ENCODE measurements at places on chromosomes 16 and 17.

- no peak for DNase-seq
These were observed 9.9 kb upstream of the MVD start for GRCh38 chr16:88672776-88673175.

GRCh38 chr16:72014675-72015074, 6.1 kb downstream of the DHODH start:
- DNase-seq, result no peak

GRCh38 chr17:55342800-55343585, 78.2 kb downstream of the HLF start:
- no peak for DNase-seq

DNA sequence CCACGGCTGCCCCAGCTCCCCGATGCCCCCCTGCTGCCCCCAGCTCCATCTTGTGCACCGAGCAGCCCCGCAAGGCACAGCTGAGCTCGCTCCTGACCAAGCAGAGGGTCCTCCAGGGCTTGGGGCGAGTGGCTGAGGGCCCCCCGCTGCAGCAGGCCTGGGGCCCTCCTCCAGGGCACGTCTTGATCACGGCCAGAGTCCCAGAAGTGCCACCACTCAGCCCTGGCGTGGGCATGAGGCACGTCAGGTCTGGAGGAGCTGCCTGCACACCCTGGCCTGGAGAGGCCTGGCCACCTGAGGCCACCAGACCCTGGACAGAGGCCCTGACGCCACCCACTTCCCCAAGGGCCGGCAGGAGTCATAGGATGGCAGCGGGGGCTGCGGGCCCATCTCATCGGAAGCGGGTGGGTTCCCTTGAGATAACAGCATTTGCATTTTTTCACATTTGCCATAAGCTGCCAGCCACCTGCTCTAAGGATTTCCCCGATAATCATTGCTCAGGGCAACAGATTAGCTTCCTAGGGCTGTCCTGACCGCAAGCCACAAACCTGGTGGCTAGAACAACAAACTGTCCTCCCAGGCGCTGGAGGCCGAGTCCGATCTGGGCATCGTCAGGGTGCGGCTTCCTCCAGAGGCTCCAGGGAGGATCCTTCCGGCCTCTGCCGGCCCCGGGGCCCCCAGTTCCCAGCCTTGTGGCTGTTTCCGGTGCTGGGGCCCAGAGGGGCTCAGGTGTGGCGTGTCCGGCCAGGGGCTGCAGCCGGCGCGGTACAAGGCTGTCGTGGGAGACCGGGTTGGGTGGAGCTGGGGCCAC, 23.9 kb upstream of the C1QTNF8 start:
- DNase-seq, result no peak

DNA sequence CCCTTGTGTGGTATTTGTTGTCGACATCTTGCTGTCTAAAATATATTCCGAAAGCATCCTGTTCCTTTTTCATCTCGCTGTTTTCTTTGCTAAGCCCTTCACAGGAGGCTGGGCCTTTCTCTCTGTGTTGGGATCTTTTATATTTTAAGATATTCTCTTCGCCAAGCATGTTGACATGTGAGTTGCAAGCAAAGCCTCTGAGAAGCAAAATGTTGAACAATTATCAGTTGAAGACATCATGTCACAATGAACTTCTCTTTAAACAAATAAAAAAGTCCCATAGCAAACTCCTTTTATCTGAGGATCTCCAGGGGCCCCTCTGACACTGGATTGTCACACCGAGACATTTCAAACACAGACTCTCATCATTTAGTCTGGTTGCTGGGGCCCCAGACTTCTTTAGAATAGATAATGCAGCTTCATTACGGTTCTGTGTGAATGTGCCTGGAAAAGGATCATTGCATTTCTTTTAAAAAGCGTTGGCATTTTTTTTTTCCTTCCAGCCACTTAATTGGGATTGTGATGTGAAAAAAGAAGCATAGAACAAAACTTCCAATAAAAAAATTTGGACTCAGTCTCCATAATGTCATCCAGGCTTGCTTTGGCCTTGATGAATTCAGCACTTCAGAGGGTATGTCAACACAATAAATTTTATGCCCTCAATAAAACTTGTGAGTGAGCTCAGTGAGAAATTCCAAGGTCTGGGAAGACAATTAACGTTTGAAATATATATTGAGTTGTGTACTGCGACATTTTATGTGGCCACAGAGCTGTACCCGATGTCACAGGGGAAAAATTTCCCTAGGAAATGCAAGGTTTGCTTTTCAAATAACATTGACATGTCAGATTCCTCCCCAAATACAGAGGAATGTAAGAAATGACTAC, 496.8 kb downstream of the XYLT1 start:
- DNase-seq, result no peak

DNA sequence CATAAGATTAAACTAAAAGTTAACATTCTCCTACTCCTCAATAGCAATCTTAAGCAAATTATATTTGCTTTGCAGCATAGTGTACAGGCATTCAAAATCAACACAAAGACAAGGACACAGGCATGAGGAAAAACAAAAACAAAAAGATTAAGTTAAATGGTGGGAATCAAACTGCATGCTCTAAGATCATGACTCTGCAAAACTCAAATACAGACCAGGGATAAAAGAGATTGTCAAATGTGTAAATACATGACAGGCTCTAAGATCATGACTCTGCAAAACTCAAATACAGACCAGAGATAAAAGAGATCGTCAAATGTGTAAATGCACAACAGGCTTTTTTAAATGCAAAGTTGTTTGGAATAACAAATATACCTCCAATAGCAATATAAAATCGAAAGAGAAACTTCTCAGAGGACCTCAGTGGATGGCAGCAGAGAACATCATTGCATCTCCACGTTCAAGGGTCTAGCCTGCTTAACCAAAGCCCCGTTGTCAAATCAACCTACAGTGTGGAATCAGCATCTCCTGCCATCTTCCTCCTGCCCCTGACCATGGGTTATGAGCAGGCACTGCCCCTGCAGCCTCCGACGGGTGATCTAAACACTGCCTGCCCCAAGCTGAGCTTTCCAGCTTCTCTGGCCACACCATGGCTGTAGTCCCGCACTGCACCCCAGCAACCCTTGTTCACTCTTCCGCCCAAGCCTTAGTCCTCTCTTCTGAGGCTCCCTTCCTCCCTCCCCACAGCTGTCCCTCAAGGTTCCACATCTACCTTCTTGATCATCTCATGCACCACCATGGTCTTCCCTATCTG, 446.1 kb downstream of the SOX9 start:
- no peak for DNase-seq

GRCh38 chr16:73323880-73324279, 276.0 kb upstream of the ZFHX3 start:
- no peak for DNase-seq

- DNase-seq, result no peak
These were observed 2.3 kb downstream of the RPRML start for GRCh38 chr17:46976626-46977270.

DNA sequence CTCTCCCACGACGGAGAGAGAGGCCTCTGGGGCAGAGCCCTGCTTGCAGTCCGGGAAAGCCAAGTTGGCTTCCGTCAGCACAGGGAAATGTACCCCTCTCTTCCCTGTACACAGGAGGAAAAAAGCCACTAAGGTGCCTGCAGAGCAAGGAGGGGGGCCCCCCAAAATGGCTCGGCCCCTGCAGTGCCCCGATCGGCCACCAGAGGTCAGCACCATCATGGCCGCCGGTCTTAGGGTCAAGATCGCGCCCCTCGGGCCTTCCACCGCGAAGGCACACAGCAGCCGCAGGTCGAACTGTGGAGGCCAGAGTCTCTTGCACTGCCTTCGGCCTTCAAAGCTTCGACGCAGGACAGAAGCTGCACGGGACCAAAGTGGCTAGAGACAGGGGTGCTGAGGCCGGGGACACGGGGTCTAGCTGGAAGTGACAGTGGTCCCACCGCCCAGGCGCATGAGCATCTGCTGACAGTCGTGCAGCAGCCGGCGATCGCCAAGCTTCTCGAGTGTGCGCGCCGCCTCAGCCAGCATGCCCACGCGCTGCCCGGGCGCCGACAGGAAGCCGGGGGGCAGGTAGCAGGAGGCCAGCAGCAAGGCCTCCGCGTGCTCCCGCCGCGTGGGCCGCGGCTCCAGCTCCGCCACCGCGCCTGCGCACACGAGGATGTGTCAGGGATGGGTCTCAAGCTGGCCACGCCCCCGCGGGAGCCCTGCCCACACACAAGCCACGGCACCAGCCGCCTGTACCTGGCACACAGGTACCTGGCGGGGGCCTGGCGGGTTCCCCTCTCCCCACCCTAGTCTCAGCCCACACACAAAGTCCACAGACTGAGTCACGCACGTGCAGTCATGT, 24.4 kb downstream of the SREBF1 start:
- DNase-seq, result peak; percentile 52

- DNase-seq, result no peak
These were observed 16.4 kb downstream of the CLEC10A start for GRCh38 chr17:7063518-7064094.

GRCh38 chr16:6035161-6035560, 937.6 kb upstream of the EEF2KMT start:
- DNase-seq, result no peak

DNA sequence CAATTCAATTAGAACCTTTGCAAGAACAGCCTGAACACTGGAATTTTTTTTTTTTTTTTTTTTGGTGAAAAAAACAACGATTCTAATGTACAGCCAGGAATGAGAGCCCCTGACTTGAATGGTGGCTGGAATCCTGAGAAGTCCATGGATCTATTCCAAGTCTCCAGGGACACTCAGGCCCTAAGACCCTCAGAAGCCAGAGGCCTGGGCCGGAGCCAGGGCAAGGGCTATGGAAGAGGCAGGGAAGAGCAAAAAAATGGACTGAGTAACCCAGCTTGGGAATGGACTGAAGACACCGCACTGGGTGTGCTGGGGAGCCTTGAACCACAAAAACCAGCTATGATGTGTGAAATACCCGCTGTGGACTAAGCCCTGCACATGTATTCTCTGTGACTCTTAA, 60.3 kb upstream of the LHX1 start:
- DNase-seq, result no peak

DNA sequence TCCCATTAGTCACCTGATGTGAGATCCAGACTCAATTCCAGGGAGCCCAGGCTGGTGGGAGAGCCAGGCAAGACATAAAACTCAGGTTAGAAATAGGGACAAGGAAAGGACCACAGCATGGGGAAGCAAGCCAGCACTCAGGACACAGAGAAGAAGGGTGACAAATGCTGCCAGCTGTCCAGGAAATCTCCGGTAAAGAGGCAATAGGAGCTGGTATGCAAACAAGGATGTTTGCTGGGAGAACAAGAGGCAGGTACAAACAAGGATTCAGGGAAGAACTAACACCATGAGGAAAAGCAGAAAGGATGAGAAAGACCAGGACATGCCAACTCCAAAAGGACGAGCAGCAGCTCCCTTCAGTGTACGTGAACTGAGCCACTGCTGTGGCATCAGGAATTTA, 10.2 kb upstream of the TXNDC11 start:
- DNase-seq, result no peak

- DNase-seq, result no peak
These were observed 9.7 kb downstream of the IRX6 start for GRCh38 chr16:55333684-55334083.

- DNase-seq, result no peak
These were observed 3.4 kb upstream of the MTSS2 start for GRCh38 chr16:70689035-70689969.

- DNase-seq, result no peak
These were observed 94.0 kb downstream of the MRTFB start for GRCh38 chr16:14164916-14165662.

- no peak for DNase-seq
These were observed 1.8 kb upstream of the APRT start for GRCh38 chr16:88813269-88814143.

DNA sequence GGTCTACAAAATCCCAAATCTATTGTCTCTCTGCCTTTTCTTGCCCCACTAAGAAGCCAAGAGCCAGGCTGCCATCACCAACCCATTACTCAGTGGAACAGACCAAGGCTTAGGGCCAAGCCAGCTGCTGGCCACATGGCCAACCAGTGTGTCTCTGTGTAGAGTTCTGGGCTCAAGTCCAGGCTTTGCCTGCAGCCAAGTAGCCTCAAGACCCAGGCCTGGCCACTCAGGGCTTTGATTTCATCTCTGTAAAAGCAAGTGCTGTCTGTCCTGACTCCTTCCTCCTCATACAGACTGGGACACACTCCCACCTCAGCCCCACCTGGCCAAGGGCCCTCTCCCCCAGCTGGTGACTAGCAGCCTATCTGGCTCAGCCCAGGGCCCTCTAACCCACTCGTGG, 14.6 kb downstream of the SREBF1 start:
- DNase-seq, result no peak

DNA sequence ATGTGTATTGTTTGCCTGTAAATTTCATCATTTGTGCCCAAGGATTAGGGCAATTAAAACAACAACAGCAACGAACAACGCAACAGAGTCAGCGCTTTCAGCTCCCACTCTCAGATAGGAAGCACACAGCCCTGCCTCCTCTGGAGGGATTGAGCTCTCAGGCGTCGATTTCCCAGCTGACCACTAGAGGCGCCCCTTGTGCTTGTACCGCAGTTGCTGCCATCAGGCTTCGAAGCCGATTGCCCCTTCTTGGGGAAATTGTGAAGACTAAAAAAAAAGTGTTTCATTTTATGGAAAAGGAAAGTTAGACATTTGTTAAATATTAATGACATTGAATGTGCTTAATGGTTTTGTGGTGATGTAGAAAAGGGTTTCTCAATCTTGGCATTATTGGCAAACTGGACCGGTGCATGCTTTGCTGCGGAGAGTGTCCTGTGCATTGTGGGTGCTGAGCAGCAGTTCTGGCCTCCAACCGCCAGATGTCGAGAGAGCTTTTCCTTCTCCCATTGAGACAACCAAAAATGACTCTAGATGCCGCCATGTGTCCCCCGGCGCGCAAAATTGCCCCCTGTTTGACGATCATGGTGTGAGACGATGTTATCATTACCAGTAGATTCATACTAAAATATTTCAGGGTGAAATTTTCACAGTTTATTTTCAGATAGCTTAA, 650.4 kb upstream of the RBFOX1 start:
- no peak for DNase-seq

DNA sequence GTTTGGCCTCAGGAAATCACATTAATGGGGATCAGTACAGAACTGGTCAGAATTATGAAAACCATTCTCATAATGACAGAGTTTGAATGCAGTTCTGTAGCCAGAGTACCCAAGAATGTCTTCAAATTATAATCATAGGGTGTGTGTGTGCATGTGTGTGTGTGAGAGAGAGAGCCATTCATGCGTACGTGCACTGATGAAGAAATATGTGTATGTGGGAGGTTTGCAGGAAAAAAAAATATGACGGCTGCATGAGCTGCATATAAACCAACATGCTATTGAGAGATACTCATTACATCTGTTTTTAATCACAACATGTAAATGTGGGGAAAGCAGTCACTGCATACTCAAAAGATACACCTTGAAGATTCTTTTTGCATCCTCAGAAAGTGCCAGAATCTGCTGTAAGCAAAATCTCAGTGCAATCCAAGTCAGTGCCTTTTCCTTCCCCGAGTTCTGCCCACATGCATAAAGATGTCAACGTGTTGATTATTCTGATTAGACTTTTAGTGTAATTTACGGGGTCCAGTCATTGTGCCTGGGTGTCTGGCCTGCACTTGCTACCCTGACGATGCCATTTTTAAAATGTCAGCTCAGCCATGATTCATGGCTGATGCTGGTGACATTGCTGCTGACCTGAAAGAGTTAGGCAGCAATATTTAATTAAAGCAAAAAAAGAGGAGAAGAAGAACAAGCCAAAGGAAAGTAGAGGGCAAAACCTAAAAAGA, 378.7 kb upstream of the ZFHX3 start:
- no peak for DNase-seq

- DNase-seq, result no peak
These were observed 53.6 kb upstream of the TBX2 start for GRCh38 chr17:61345825-61346666.
